ENCODE measurements at places on chromosomes 6 and 20.

- no peak for DNase-seq
Observed at GRCh38 chr6:160222491-160222890, 36.1 kb downstream of the SLC22A2 start.

- DNase-seq, result no peak
Observed at GRCh38 chr20:17610566-17611289, 40.9 kb downstream of the DSTN start.

- no peak for DNase-seq
Observed at GRCh38 chr6:71034563-71035345, 77.9 kb upstream of the B3GAT2 start.

DNA sequence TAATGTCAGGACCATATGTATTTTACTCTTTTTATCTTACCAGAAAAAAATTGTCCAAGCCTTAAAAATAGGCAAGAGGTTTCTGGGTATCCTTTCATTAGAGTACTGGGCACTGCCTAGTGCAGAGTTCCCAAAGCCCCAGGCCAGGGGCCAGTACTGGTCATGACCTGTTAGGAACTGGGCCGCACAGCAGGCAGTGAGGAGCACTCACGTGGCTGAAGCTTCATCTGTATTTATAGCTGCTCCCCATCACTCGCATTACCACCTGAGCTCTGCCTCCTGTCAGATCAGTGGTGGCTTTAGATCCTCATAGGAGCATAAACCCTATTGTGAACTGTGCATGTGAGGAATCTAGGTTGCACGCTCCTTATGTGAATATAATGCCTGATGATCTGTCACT is 632.9 kb downstream of the UTRN start:
- DNase-seq, result no peak

DNA sequence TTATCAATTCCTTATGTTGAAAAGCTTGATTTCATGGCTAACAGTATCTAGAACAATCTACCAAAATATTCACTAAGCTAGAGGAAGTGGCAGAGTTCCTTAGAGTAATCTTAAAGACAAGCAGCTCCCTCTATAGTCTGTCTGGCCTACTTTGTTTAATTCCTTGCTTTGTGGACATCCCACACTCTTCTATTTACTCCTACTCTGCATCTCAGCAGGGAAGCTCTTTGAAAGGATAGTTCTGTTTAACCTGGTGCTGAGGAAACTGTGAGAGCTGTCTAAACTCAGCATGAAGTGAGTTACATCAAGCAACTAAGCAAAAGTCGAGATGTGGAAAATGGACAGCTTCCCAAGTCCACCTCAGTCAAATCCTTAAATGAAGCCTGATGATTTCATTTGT is 4.3 kb downstream of the REV3L start:
- no peak for DNase-seq

- DNase-seq, result no peak
Observed at GRCh38 chr6:112154711-112155110, 67.3 kb downstream of the FAM229B start.

DNA sequence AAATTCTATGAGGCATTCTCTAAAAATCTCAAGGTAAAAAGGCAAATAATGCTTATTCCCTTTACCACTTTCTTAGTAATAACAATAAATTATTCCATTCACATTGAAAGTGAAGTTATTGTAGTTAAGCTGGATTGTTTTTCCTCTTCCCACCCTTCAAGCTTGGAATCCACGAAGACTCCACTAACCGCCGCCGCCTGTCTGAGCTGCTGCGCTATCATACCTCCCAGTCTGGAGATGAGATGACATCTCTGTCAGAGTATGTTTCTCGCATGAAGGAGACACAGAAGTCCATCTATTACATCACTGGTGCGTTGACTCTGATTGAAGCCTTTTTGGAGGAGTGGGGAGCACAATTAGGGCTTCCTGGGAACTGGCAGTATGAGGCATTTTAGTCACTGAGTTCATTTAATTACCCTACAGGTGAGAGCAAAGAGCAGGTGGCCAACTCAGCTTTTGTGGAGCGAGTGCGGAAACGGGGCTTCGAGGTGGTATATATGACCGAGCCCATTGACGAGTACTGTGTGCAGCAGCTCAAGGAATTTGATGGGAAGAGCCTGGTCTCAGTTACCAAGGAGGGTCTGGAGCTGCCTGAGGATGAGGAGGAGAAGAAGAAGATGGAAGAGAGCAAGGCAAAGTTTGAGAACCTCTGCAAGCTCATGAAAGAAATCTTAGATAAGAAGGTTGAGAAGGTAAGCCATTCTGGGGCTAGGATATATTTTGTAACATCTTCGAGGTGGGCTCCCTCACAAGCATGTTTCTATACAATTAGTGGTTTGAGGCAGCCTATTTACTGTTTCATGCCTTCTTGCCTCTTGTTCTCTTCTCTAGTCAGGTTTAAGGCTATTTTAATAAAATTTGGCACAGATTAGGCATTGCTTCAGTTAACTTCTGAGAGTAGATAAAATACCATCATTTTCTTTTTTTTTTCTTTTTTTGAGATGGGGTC is 4.9 kb downstream of the HSP90AB1 start:
- no peak for DNase-seq

GRCh38 chr20:51768759-51769517 is 748 bp upstream of the ATP9A start:
- no peak for DNase-seq

DNA sequence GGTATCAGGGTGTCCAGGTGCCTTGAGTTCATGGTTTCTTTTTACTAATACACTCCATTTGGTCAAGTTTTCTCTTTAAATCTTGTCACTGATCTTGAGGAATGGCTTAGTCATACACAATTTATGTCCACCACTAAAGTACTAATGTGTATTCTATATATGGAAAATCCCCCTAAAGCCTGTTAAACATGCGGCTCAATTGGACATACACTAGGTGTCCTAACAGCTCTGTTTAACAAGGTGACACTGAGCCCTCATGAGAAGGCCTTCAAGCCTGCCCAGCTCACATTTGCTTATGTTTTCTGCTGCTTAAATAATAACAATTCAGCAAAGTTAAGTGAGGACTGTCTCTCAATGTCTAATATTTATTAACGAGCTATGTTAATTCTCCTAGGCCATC is 31.5 kb downstream of the PDE7B start:
- DNase-seq, result no peak

- no peak for DNase-seq
Observed at GRCh38 chr20:63807654-63808053, 23.4 kb downstream of the ZBTB46 start.

DNA sequence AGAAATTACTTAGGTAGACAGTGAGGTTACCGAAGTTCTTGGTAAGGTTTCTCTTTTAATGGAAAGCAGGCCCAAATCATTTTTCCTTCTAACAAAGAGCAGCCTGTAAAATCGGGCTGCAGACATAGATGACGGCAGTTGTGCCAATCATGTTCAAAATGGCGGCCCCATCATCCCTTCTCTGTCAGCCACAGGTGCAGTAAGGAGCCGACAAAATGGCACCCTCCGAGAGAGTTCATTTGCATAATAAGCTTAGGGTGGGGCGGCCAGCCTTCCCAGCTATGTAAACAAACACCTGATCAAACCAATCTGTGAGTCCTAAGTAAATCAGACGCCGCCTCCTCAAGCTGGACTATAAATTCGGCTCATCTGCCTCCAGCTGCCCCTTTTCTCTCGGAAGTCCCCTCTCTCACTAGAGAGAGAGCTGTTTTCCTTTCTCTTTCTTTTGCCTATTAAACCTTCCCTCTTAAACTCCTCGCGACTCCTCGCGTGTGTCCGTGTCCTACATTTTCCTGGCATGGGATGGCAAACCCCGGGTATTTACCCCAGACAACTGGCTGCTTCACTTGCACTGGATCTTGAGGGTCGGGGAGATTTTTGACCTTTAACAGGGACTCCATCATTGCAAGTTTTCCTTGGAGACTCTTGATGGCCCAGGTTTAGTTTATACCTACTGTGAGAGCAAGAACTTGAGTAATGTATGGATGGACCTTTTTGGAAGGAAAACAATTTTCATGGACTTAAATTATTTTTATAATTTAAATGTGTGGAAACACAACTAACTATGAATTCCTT is 8.9 kb upstream of the DDR1 start:
- no peak for DNase-seq

Data from 8988T (cell line).